ENCODE measurements at places on chromosomes 6 and 20. TPM values are rescaled to one million over a fixed set of nuclear protein-coding genes. Genes with fewer than 3 reads are reported as not detected.

The PLA2G7 gene
- total RNA-seq = under 0.01 TPM

The IFT52 gene
- total RNA-seq = 38.8 TPM

The DEF6 gene
- 0.51 TPM for total RNA-seq

The PRRC2A gene
- total RNA-seq = 46.6 TPM

The LINC00237 gene
- total RNA-seq = not detected

The BPIFA1 gene
- not detected for total RNA-seq

The PDYN gene
- not detected for total RNA-seq

The NRSN1 gene
- not detected for total RNA-seq

The RNF39 gene
- total RNA-seq = not detected

The FOXP4 gene
- total RNA-seq = 1.3 TPM

The VGLL2 gene
- total RNA-seq = not detected

The FILIP1 gene
- total RNA-seq = 0.33 TPM

The C2 gene
- total RNA-seq = 27.2 TPM

The TSPO2 gene
- total RNA-seq = not detected

The BPIFA2 gene
- not detected for total RNA-seq

The CLIC5 gene
- total RNA-seq = not detected

The SYNGAP1 gene
- 7.3 TPM for total RNA-seq

The MYLK4 gene
- total RNA-seq = 0.26 TPM

The RTN4IP1 gene
- total RNA-seq = 5.9 TPM

The ETV7 gene
- total RNA-seq = 1.0 TPM

The ZNF391 gene
- total RNA-seq = 1.3 TPM

The SCUBE3 gene
- total RNA-seq = under 0.01 TPM

The LCA5 gene
- total RNA-seq = 5.6 TPM

The OPRM1 gene
- total RNA-seq = not detected

The DSN1 gene
- total RNA-seq = 8.3 TPM

The TFAP2C gene
- total RNA-seq = not detected

The LTB gene
- not detected for total RNA-seq

The NOX3 gene
- not detected for total RNA-seq

The GABRR2 gene
- total RNA-seq = 0.26 TPM

The SH3BGRL2 gene
- 3.3 TPM for total RNA-seq

The PNLDC1 gene
- not detected for total RNA-seq

The VSTM2L gene
- total RNA-seq = 1.5 TPM

The ENPP4 gene
- total RNA-seq = 3.6 TPM

The HMGCLL1 gene
- 0.51 TPM for total RNA-seq

The CFAP61 gene
- 0.26 TPM for total RNA-seq

The KIFC1 gene
- total RNA-seq = 5.3 TPM

The SERPINB1 gene
- total RNA-seq = 19.3 TPM

The ZNF334 gene
- 7.9 TPM for total RNA-seq

The WFDC5 gene
- not detected for total RNA-seq

The CEP85L gene
- total RNA-seq = 18.5 TPM

The WFDC10B gene
- not detected for total RNA-seq

The FOXA2 gene
- not detected for total RNA-seq

The SMLR1 gene
- not detected for total RNA-seq

The TBX18 gene
- total RNA-seq = 0.77 TPM

The KCNB1 gene
- total RNA-seq = under 0.01 TPM

Data from fibroblast of lung (primary cell).